Esophagus mucosa (tissue), 1 donor: ENCODE measurements at places on chromosomes 3 and 15. TPM values are rescaled to one million over a fixed set of nuclear protein-coding genes. Genes with fewer than 3 reads are reported as not detected.
A peak's percentile ranks its signal among the peaks of the same experiment; 100 is the strongest.

DNA sequence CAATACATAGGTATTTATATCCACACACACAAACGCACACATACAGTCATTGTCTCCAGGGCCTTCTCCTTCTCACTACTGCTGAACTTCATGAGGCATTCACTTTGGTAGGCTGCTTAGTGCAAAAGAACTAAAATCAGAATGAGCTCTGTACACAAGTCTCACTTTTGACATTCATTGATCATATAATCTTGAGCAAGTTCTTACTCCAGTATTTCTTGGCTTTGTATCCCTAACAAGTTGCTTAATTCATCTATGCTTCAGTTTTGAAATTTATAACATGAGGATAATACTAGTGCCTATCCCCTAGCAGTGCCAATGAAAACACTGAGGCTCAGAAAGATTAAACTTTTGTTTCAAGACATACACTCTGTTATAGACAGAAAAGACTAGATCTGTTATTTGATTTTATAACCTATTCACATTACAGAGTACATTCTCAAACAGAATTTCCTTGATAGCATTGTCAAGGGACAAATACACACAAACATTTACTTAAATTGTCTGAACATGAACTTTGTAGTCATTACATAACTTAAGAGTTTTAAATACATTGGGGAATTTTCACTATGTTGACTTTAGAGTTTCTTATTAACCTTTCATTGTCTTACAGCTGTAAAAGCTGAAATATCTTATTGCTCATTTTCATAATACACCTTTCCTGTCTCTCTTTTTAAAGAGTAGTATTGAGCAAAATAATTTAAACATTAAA, 55.0 kb upstream of the SI start:
- no peak for ATAC-seq

Gene HLTF
- total RNA-seq = 8.2 TPM

Gene SLCO3A1
- total RNA-seq = 23.6 TPM

Gene PATL2
- 1.2 TPM for total RNA-seq

DNA sequence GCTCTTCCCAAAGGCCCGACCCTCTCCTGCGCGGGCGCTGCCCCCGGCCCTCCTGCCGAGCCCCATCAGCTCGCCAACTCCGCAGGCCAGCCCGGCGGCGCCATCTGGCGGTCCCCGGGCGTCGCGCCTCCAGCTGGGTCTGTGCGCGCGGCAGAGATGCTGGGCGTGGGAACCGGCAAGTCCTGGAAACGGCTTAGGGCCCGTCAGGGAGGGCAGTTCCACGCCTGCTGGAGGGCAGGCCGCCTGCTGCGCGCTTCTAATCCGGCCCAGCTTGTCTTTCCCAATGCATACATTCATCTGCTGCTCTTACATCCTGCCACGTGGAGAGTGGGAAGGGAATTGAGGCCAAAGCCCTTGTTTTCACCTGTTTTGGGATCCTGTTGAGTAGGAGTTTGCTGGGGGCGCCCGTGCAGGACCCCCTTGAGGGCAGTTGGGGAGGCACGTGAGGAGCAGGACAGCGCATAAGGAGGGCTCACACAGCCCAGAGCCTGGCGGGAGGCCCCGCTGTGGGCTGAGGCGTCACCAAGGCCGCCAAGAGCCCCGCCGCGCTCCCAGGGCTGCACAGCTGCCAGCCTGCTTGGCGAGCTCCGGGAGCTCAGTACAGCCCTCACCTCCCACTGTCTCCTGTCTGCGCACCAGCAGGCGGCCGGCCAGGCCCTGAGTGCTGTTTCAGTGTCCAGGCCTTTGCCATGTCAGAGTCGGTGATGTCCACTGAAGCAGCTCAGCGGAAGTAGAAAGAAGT, 165.6 kb downstream of the NSMCE3 start:
- peak; percentile 80 for ATAC-seq

GRCh38 chr15:50883903-50884302, 24.6 kb upstream of the AP4E1 start:
- ATAC-seq = peak; percentile 21

DNA sequence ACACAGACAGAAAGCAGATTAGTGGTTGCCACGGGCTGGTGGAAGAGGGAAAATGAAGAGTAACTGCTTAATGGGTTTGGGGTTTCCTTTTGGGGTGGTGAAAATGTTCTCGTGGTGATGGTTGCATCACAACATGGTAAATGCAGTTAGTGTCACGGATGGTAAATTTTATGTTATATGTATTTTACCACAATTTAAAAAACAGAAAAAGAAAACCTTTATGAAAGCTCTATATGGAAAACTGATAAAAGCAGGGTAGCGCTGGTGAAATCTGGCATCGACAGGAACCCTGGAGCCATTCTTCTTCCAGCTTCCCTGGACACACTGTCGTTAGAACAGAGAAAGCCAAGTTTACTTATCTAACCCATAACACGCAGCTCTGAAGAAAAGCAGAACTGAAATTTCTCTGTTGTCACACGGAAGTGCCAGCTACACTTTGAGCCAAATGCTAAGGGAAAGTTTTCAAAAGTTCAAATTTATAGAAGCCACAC, 287.7 kb upstream of the NR2F2 start:
- ATAC-seq = no peak

DNA sequence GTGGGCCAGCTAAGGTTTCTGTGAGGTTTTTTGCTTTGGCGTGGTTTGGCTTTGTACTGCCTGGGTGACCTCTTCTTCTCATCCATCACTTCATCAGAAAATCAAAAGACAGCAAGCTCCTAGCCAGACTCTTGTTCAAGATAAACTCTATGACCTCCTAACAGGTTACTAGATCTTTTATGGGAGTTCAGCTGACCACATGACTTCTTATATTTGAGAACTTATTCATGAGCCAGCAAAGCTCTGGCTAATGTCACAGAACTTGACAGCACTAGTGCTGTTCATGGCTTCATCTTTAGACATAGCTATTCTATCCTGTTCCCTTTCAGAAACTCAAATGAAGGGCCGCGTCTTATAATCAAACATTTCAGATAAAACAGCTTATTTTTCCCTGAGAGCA, 527.1 kb upstream of the GOLIM4 start:
- no peak for ATAC-seq

- no peak for ATAC-seq
Measured at GRCh38 chr3:37701734-37702433, 159.8 kb upstream of the CTDSPL start.

DNA sequence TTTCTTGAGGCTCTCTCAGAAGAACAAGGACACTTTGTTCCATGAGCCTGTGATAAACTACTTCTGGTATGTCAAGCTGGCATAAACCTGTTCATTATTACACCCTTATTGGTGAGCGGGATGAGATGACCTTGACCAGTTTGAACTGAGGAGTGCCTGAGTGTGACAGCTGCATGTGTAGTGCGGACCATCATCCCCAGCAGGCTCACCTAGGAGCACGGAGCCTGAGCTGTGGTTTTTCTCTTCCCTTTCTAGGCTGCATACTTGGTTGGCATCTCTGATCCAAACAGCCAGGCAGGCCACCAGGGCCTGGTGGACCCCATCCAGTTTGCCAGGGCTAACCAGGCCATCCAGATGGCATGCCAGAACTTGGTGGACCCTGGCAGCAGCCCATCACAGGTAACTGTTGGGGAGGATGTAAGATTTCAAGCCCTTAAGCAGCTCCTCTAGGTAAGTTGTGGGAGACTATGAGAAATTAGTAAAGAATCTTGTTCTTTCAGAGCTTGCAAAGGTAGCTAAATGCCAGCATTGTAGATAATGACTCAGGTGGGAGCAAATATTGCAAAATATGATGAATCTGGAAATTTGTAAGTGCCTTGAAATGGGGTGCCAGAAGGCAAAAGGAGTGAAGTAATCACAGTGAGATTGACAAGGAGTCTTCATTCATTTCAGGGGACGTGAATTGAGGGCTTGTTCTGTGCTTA, 288.9 kb upstream of the TPM1 start:
- ATAC-seq = no peak

DNA sequence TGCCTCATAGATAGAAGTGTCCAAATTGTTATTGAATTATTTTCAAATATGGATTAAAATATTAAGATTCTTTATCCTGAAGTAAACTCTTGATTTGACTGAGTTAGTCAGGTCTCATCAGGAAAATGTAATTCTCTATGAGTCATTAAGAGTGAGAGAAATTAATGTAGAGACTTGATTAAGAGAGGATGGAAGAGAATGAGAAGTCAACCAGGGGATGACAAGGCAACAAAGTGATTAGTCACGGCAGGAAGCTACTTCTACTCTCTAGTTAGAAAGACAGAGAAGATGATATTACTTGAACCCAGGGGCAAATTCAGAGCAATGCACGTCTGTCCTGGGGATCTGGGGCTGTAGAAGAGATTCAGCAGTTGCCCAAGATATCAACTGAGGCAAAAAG, 202.5 kb downstream of the LSAMP start:
- no peak for ATAC-seq

- no peak for ATAC-seq
Measured at GRCh38 chr3:139280027-139280671, 63.7 kb upstream of the MRPS22 start.

DNA sequence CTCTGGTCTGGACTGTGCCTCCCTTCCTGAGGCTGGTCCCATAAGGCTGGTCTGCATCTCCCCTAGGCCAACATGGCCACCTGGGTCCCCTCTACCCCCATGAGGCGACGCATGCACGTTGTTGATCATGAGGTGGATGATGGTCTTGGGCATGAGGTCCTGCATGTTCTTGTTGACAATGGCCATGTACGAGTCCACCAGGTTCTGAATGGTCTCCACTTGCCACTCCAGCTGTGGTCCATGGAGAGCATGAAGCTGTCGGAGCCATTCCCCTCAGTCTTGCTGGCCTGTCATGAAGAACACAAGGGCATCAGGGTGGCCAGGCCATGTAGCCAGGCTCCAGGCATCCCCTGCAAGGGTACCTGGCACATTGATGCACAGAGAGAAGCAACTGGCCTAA, 27.1 kb upstream of the CSPG4 start:
- no peak for ATAC-seq

Gene TGM4
- total RNA-seq = not detected

DNA sequence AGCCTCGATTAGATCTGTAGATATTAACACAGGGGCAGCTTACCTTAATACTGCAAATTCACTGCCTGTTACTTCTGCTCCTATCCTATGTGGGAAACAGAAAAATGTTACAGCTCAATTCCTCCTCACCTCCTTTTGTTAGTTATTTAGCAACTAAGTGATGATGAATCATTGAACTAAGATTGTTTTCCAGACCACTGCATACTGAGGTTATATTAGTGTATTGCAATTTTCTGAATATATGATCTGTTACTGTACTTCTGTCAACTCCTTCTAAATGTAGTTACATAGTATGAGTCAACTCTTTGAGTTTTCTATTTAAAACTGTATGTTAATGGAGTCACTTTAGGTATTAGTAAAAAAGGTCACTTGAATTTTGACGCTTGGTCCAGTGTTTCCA, 331.5 kb upstream of the SLCO3A1 start:
- no peak for ATAC-seq

DNA sequence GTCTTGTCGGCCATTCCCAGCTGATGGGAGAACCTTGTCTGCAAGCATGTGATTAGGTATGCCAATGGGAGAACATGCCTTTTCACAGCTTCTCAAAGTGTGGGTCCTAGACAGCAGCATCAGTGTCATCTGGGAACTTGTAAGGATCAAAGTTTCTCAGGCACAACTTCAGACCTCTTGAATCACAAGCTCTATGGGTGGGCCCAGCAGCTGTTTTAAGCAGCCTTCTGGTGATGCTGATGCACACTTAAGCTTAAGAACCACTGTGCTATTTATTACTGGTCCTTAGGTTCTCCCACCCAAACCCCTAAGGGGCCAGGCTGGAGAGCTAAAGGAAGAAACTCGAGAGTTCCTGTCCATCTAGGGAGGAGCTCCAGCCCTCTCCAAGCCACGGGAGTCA, 453.9 kb upstream of the PROK2 start:
- ATAC-seq = no peak

Gene EPHB1
- 0.40 TPM for total RNA-seq

GRCh38 chr3:151009430-151009829, 36.9 kb upstream of the CLRN1 start:
- no peak for ATAC-seq

Gene LXN
- total RNA-seq = 8.4 TPM
